ENCODE measurements at places on chromosomes 7 and 10. TPM values are rescaled to one million over a fixed set of nuclear protein-coding genes. Genes with fewer than 3 reads are reported as not detected.

The CCDC126 gene
- total RNA-seq, result 4.2 TPM

The TUBB8 gene
- total RNA-seq, result 1.5 TPM

- H3K36me3 ChIP-seq, result no peaks in the 10 kb centered on the region
- DNase-seq, result no peak
These were observed 302.8 kb downstream of the ADRA2A start for GRCh38 chr10:111379534-111380187.

- DNase-seq, result no peak
- H3K4me3 ChIP-seq, result no peak overlapping the region
- no peaks in the 10 kb centered on the region for H3K4me1 ChIP-seq
- no peaks in the 10 kb centered on the region for H3K36me3 ChIP-seq
These were observed 168.4 kb upstream of the CELF2 start for GRCh38 chr10:10849306-10849705.

DNA sequence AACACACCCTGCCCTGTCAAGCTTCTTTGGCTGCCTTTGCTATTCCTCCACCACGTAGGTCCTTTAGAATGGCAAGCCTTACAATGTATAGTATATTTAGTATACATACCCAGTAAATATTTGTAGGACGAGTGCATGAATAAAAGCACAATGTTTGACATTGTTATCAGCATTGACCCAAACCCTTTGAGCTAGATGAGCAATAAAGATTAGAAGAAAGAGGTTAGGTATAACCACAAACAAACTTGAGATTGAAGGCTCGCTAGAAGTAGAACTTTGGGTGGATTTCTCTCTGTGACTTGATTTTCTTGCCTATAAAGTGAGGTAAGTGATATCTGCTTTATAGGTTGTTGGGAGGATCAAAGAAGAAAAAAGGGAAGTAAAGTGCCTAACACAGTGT is 561.0 kb upstream of the GALNT17 start:
- H3K4me3 ChIP-seq, result no peak overlapping the region
- no peak for DNase-seq
- H3K27me3 ChIP-seq, result no peaks in the 10 kb centered on the region
- H3K27ac ChIP-seq, result no peak overlapping the region
- H3K36me3 ChIP-seq, result no peaks in the 10 kb centered on the region

- H3K36me3 ChIP-seq, result no peaks in the 10 kb centered on the region
- DNase-seq, result peak; percentile 57
- H3K4me3 ChIP-seq, result no peak overlapping the region
These were observed 93.6 kb upstream of the COL1A2 start for GRCh38 chr7:94301024-94301586.

GRCh38 chr7:114755856-114756255 is 166.0 kb upstream of the MDFIC start:
- H3K36me3 ChIP-seq, result no peaks in the 10 kb centered on the region
- no peak overlapping the region for H3K4me3 ChIP-seq
- no peak overlapping the region for H3K27ac ChIP-seq
- H3K27me3 ChIP-seq, result no peaks in the 10 kb centered on the region
- no peaks in the 10 kb centered on the region for H3K4me1 ChIP-seq

DNA sequence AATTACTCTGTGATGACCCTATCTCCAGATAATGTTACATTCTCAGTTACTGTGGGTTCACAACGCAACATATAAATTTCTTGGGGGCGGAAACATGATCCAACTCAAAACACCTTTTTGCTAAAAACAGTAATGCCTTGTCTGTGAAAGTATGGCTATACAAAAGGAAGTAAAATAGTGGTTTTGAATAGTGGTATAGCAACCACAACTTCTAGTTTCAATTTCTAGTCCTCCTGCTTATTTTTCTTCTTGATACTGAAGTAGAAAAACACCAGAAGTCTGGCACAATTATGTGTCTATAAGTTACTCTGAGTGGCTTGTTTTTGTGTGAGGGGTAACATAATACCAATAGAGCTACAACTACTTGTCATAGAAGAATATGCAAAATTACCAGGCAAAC is 21.5 kb upstream of the ZNF800 start:
- H3K4me3 ChIP-seq, result no peak overlapping the region
- DNase-seq, result no peak
- no peaks in the 10 kb centered on the region for H3K36me3 ChIP-seq
- no peaks in the 10 kb centered on the region for H3K27me3 ChIP-seq
- H3K4me1 ChIP-seq, result no peaks in the 10 kb centered on the region
- no peak overlapping the region for H3K27ac ChIP-seq

GRCh38 chr10:78875932-78876331 is 192.8 kb upstream of the ZMIZ1 start:
- peaks cover 14% of the 10 kb centered on the region for H3K4me1 ChIP-seq
- peaks cover 21% of the 10 kb centered on the region for H3K27me3 ChIP-seq
- H3K36me3 ChIP-seq, result no peaks in the 10 kb centered on the region

DNA sequence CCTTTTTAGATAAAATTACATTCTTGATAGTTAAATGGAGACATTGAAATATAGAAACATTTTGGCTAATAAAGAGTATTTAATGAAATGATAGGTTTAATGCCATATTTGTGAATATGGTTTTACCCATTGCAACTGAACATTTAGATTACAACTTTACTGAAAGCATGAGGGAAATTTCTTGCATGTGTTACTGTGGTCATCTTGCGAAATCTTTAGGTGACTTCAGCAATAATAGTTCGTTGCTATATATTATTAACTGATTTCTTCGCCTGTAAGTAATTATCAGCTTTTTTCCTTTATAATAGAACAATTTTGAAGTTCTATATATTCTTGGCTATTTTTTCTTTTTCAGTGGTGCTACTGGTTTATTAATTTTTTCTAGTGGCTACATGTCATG is 83.2 kb downstream of the MLLT10 start:
- H3K4me1 ChIP-seq, result no peaks in the 10 kb centered on the region
- no peak overlapping the region for H3K4me3 ChIP-seq
- no peaks in the 10 kb centered on the region for H3K36me3 ChIP-seq
- no peaks in the 10 kb centered on the region for H3K27me3 ChIP-seq
- DNase-seq, result no peak
